Stimulated activated CD4-positive, alpha-beta T cell treated with anti-CD3 and anti-CD28 coated beads, TNF-alpha, amount 100 ng/mL, for 4 hours (primary cell): ENCODE measurements at places on chromosomes 1 and 21.

- no peak for DNase-seq
Observed at GRCh38 chr1:69952676-69953075, 252.7 kb downstream of the LRRC40 start.

- DNase-seq: no peak
Observed at GRCh38 chr1:4020449-4020848, 120.4 kb upstream of the C1orf174 start.

DNA sequence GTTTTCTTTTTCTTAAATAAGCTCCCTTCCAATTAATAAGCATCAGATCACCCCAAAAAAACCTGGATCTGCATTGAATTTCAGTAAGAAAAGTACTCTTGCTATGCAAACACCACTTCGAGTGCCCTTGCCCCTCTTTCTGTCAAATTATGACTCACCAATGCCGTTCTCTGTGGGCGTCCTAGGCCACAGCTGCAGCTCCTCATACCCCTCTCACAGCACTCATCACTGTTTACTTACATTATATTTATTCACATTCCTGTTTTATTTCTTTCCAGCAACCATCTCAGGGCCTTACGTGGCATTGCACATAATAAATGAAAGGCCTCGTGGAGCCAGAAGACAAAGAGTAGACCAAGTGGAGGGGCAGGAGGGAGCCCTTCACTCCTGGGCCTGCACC is 99.1 kb upstream of the CTTNBP2NL start:
- DNase-seq: no peak

DNA sequence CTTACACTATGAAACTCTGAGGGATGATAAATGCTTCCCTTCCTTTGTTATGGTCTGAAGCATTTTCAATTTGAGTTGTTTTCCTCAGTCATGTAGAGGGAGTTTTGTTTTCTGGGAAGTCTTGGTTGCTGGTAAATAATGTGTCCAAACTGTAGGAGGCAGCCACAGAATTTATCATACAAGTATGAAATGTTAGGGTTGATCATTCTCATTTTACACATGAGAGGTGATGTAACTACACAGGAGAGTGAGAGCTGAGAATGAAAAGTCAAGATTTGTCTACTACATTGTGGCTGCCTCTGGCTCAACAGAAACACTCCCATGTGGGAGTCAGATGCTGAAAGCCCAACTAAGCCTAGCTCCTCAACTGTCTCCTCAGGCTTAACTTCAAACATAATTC is 182.5 kb upstream of the SGIP1 start:
- DNase-seq: no peak

DNA sequence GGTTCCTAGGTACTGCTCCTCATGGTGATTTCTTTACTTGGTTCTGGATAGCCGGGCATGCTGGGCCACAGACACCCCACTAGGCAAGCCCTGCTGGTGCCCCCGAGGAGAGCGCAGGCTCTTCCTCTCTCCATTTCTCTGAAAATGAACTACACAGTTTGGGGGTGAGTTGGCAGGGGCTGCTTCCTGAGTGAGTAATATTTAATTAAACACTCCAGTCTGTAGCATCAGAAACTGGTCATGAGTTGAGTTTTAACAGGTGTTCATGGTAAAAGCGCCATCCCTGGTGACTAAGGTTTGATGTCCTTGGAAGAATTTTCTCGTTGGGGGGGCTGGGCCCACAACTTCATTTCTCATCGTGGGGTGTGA is 1.7 kb downstream of the SPSB1 start:
- DNase-seq: no peak

- DNase-seq: no peak
Observed at GRCh38 chr1:153354515-153355193, 3.0 kb upstream of the S100A9 start.

- DNase-seq: no peak
Observed at GRCh38 chr1:39917825-39918224, 16.1 kb upstream of the MYCL start.

DNA sequence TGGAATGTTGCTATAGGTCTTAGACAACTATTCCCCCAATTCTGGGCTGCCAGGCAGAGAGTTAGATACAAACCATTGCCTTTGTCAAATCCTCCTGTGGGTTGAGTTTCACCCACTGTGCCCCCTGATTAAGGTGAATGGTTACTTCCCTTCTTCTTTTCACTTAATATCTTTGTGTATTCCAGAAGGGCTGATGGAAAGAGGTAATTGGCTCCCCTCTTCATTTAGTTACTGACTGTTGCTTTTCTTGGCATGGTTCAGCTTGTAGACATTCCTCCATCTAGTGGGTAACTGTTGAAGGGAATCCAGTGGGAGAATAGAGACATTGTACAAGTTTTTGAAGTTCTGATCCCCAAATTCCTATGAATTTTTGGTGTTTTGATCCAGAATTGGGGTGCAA is 43.8 kb upstream of the MACF1 start:
- no peak for DNase-seq

- DNase-seq: no peak
Observed at GRCh38 chr1:85884372-85885035, 176.3 kb upstream of the ZNHIT6 start.

- DNase-seq: no peak
Observed at GRCh38 chr21:45222001-45222400, 65.7 kb downstream of the POFUT2 start.

DNA sequence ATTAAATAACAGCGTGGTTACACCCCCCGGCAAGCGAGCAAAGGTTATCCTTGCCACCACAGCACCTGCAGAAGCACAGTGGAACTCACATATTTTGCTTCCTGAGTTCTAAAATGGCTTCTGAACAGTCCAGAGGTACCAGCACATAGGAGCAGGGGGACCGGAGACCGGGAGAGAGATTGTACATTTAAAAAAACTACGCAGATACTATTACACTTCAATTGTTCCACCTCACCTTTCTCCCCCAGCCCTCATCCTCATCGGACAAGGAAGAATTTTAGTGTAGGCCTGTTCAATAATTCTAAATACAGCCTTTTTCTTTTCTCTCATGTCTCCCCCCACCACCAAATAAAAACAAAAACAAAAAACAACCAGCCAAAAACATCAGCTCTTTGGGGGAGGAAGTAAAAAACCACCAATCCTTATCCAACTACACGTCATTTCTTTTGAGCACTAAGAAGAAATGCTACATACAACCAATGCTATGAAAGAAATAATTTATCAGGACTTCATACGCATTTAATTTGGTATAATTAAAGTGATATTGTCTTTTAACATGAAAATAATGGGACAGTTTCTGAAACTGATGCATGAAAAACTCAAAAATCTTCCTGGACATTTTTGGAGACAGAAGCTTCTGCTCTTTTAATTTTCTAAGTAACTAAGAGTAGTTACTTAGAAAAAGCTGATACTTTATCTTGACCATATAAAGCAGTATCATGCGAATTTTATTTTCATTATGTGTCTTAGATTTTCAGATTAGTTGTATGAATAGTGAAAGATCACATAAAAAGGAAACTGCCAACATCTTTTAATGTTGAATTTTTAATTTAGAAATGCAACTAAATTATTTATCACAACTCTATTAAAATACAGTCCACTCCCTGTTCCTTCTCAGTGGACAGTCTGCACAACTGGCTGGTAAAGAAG is 9.1 kb downstream of the CDKN2C start:
- no peak for DNase-seq

DNA sequence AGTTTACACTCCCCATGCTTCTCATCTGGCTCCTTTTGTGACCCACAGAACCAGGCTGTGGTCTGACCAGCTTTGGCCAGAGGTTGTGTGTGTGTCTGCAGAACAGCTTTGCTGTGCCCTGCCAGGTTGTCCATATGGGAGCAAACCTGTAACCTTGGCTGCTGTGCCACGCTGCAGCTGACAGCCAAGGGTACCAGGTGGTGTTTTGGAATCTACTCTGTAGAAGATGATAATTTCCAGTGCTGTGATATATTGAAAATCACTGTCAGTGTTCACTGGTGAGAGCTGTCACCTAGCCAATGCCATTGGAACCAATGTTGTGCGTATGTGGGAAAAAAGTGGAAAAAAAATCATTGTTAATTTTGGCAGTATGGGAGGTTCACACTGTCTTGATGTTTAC is 18.2 kb downstream of the CENPF start:
- DNase-seq: no peak

GRCh38 chr1:221344693-221345092 is 397.2 kb downstream of the DUSP10 start:
- no peak for DNase-seq

DNA sequence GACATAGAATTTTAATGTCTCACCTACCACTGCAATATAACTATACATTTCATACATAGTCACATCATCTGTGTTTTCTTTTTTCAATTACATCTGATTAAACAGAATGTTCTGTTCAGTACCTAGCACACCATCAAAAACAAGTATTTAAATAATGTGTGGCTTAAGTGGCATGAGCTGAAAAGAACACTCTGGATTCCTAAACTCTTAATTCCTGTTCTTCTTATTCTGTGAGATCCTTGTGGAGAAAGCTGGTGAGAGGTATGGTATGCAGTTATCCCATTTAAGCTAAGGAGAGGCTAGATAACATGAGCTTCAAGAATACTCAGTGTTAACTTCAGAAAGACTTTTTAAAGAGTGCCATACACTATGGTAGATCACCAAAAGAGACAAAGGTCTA is 5.5 kb downstream of the TP53BP2 start:
- DNase-seq: no peak

DNA sequence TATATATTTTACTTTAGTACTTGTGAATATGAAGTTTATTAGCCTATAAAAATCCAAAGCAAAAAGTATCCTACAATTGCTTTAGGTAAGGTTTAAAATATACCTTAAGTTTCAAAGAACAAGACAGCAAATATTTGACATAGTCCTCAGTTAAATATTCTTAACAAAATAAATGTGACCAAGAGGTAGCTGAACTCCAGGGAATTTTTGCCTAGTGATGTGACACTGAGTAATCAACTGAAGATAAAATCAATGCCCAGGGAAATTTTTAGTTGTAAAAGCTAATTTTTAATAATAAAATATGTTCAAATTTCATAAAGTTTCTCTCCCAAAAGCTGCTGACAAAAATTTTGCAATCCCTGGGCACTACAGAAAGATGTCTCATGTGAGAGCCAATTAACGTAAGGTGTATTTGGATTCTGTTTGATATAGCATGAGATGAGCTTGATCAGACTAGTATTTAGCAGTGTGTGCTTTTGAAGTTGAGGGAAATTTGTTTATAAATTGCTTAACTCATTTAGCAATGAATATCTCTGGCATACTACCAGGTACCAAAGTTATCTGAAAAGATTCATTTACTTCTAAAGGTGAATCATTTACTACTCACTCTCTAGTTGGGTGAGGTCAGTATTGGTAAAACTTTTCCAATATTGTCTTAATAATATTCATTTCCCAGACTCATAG is 80.2 kb upstream of the PALMD start:
- no peak for DNase-seq

DNA sequence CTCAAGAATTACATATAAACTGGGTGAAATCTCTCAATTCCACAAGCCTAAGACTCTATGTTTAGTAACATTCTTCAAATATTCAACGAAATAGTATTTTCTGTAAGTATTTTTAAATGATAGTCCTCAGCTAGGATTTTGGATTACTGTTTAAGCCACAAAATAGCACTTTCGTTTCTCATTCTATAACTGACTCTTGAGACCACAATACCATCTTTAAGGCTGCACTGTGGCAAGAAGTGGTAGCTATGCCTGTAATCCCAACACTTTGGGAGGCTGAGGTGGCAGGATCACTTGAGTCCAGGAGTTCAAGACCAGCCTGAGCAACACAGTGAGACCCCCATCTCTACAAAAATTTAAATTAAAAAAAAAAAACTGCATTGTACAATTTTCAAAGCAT is 126.7 kb downstream of the CDC42BPA start:
- no peak for DNase-seq

DNA sequence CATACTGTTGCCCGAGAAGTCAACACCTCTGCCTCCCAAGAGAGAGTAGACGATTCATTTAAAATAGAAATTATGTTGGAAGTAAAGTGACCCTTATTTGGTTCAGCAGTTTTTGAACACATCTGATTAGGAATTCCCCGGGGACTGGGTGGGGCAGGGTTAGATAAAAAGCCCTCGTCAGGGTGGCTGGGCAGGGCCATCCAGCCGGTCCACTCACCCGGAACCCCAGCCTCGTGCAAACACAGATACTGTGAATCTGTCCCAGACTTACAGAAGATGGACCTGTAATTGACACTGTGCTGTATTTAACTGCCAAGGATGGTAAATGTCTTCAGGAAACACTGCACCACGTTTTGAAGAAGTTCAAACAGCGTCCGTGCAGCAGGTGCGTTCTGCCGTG is 63.7 kb downstream of the PRDM16 start:
- DNase-seq: no peak

DNA sequence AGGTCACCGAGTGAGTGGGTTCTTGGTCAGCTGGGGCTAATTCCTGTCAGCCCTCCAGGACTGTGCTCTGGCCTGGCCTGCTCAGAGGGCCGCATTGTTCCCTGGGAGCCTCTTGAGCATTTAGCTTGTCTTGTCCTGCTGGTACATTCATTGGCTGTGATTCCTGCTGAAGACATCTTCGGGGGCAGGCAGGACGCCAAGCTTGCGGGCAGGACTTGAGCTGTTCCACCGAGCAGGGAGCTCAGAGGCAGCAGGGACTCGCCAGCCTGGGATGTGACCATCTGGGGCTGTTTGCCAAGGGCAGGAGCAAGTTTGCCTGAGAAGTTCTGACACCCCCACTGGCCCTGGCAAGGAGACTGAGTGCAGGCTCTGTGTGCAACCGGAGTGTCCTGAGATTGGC is 7.0 kb upstream of the SLC26A9 start:
- no peak for DNase-seq

DNA sequence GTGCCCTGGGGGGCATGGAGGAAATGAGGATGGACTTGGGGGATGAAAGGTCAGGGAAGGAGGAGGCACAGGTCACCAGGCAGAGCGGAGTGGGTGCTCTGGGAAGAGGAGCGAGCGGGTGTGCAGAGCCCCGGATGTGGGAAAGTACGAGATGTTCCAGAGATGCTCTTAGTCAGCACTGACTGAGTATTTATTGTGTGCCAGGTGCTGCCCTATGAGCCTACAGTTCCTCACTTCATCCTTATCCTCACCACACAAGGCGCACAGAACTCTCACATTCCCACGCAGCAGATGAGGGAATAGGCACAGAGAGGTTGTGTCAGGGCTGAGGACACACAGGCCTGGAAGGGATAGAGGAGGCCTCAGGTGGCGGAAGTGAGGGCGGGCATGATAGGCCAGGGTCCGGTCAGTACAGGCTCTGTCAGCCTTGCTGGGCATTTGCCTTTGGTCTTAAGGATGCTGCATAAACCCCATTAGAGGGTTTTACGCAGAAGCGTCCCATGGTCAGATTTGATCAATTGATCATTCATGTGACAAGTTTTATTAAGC is 77.3 kb downstream of the ARHGEF10L start:
- no peak for DNase-seq

DNA sequence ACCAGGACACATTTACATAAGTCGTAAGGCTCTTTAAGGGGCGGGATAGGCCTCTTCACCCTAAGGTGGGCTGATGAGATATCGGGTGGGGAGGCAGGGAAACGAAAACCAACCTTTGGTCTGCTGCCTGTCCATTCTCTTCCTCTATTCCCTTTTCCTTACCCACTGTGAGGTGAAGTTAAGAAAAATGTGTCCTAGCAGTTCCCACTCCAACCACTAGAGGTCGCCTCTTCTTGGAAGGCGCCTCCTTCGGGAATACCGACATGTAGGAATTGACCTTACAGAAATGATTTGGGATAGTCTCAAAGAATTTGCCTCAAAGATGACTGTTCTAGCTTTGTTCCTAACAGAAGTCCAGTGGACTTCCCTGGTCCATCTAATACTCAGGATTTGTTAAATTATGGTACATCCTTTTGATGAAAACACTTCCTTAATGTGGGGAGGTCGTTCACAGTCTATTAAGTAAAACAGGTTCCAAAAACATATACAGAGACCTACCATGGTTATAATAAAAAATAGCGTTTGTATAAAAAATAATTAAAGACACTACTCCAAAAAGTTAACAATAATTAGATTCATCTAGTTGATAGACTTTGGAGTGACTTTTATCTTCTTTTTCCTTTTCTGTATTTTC is 14.1 kb downstream of the AZIN2 start:
- no peak for DNase-seq
